ENCODE measurements at places on chromosomes 7 and 10.

GRCh38 chr10:128052696-128053095 is 73.5 kb downstream of the MKI67 start:
- no peak for DNase-seq

GRCh38 chr7:79590916-79591623 is 137.6 kb upstream of the MAGI2 start:
- no peak for DNase-seq

- no peak for DNase-seq
Measured at GRCh38 chr7:123916240-123916724, 8.8 kb upstream of the SPAM1 start.

GRCh38 chr7:47587976-47588375 is 6.1 kb upstream of the TNS3 start:
- no peak for DNase-seq

DNA sequence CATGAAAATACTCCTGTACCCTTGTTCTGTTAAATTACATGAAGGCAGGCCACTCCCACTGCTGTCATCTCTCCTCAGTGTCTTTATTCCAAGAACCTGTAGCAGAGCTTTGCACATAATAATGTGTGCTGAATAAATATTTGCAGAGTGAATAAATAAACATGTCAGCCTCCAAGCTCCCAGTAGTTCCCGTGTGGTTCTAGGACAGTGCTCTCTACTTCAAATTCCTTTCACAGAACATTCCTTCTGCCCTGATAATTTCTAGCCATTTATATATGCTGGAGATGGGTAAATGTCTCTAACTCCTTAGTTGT is 20.3 kb upstream of the HYAL4 start:
- DNase-seq, result no peak

DNA sequence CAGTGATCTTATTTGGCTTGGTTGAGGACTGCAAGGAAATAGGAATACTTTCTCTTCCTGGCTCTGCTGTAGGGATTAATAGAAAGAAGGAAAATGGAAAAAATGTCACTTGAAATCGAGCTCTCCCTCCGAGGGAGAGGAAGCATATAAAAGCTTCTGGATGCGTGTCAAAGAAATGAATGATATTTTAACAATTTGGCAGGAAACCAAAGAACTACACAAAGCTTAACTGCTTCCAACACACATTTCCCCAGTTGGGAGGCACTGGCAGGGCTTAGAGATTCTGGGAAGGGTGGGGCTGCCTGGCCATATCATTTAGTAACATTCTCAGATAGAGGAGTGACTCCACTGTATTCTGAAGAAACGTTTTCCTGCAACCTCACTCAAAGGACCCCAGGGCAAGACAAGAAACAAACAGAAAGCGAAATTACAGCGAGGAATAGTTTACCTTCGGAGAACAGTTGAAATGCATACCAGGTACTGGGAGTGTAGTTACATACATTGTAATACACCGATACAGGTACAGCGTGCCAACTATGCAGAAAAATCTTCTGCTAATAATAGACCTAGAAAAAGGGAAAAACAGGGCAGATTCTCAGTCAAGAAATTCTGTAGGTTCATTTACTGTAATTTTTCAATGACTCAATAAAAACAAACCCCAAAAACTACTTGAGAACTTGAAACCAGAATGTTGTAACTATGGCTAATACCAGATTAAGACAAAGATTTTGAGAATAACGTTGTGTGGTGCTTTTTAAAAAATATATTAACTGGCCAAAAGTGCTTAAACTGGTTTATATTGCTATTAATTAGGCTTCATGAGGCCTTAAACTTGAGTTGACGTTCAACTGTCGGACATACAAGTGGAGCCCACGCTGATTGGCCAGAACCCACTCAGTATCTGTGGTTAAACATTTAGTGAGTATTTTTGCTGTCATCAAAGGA is 75.7 kb upstream of the ASAH2 start:
- DNase-seq, result no peak

- no peak for DNase-seq
Measured at GRCh38 chr7:117669818-117670217, 190.0 kb downstream of the CFTR start.

- no peak for DNase-seq
Measured at GRCh38 chr10:69049566-69049961, 38.3 kb upstream of the SRGN start.

GRCh38 chr7:71229148-71229547 is 97.2 kb downstream of the GALNT17 start:
- no peak for DNase-seq

- no peak for DNase-seq
Measured at GRCh38 chr7:114312649-114313048, 102.0 kb upstream of the FOXP2 start.

DNA sequence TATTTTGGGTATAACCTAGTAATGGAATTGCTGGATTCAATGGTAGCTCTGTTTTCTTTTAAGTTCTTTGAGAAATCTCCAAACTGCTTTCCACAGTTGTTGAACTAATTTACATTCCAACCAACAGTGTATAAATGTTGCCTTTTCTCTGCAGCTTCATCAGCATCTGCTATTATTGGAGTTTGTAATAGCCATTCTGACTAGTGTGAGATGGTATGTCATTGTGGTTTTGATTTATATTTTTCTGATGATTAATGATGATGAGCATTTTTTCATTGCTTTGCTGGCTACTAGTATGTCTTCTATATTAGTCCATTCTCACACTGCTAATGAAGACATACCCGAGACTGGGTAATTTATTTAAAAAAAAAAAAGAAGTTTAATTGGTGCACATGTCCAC is 248.6 kb upstream of the MAGI2 start:
- no peak for DNase-seq

- no peak for DNase-seq
Measured at GRCh38 chr7:106017657-106018056, 54.6 kb downstream of the CDHR3 start.

DNA sequence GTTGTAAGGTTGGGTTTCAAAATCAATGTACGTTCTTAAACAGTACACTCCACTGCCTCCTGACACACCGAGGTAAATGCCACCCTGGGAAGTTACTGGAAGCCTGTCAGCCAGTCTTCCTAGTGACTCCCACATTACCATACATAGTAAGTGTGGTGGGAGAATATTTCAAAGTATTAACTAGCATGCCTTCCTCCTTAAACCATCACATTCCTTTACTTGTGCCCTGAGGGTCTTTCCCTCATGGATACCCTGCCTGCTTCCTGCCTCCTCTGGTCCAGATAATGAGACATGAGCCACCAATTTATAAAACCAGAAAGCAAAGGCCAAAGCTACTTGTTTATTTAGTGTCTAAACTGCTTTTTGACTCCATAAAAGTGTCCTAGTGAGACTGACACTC is 23.3 kb upstream of the SORCS3 start:
- no peak for DNase-seq

DNA sequence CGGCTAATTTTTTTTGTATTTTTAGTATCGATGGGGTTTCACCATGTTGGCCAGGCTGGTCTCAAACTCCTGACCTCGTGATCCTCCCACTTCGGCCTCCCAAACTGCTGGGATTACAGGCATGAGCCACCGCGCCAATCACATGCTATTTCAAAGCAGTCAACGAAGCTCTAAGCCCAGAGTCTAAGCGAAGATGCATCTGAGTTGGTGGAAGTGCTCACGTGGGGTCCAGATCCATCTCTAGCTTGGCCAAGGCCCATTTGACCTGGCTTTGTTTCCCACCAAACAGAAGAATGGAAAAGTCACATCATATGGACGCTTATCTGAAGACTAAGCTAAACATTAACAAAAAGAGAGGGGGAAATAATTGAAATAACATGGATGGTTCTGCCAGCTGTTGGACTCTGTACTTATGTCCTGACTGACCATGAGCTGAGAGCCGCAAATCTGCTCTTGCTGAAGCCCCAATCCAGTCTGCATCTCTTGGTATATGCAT is 3.8 kb upstream of the GTF2I start:
- no peak for DNase-seq

- peak; percentile 55 for DNase-seq
Measured at GRCh38 chr10:17669185-17669872, 25.4 kb downstream of the STAM start.

GRCh38 chr10:17607603-17608332 is 9.4 kb downstream of the HACD1 start:
- peak; percentile 65 for DNase-seq

DNA sequence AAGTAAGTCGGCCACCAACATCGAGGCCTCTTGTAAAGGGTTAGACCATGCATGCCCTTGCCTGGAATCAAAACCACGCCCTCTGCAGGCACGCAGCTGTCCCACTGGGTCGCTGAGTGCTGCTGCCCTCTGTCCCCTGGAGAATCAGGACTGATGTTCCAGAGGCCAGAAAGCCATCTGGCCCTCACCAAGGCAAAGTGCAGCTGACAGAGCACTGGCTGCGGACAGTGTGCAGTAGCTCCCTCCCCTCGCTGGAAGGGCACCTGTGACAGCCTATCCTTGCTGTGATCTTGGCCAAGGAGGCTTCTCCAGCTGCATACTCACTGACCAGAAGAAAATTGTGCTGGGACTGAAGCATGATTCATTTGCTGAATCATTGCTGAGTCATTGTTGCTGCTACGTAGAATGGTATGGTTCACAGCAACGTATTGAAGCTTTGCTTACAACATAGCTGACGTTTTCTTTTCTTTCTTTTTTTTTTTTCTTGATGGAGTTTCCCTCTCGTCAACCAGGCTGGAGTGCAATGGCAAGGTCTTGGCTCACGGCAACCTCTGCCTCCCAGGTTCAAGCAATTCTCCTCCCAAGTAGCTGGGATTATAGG is 30.4 kb downstream of the DDC start:
- DNase-seq, result no peak

- DNase-seq, result peak; percentile 47
Measured at GRCh38 chr7:100568896-100569844, 4.5 kb downstream of the SAP25 start.

- DNase-seq, result no peak
Measured at GRCh38 chr10:89465196-89465595, 50.8 kb downstream of the IFIT5 start.

DNA sequence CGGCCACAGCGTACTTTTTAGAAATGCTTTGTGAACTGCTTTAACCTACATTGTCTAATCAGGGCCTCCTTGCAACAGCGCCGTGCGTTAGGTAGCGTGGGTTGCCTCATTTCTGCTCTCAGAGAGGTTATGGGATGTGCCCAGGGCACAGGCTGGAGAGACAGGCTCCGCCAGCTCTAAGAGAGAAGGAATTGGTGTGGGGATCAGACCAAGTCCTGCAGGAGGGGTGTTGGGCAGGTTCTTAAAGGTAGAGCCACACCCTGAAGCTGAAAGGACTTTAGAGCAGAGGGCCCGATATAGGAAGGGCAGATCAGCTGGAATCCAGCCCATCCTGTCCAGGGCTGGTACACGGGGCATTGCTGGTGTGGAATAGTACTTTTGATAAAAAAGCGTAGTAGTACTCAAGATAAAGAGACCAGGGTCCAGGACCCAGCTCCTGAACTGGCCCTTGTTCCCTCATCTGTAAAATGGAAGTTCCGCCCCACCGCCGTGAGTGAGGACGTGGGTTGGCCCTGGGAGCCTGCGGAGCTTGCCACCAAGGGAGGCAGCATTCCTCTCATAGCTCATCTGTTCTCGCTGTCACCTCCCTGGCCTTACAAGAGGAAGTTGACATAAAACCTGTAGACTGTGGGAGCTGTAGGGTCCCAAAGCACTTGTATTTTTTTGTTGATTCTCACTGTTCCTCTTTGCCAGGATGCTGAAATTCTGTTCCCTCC is 37.2 kb downstream of the TMEM120A start:
- DNase-seq, result no peak

DNA sequence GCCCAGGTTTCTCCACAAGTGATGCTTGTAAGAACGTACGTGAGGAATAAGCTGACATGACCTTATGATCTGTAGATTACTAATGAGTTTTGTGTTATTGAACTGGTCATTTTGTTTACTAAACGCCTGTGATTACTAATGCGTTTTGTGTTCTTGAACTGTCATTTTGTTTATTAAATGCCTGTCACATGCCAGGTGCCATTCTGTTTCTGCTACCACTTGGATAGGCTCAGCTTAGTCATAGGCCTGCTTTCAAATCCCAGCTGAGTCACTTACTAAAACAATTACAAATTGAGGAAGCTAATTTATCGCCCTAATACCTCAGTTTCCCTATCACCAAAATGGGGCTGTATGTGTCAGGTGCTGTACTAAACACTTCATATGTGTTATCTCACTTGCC is 4.7 kb upstream of the HGF start:
- no peak for DNase-seq

DNA sequence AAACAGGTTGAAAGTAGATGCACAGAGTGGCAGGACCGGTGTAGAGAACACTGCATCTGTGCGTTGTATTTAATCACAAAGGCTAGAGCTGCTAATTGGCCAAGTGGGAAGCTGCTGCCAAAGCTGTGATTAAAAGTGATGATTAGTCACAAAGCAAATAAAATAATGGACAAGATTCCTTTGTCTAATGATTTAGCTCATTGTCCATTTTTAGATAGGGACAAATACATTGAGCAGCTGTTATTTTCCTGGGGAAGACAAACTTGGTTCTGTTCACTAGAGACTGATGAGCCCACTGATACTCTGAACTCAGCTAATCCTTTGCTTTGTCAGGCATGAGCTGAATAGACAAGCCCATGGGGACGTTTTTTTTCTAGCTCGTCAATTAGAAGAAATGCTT is 19.7 kb downstream of the UBE3C start:
- DNase-seq, result no peak

DNA sequence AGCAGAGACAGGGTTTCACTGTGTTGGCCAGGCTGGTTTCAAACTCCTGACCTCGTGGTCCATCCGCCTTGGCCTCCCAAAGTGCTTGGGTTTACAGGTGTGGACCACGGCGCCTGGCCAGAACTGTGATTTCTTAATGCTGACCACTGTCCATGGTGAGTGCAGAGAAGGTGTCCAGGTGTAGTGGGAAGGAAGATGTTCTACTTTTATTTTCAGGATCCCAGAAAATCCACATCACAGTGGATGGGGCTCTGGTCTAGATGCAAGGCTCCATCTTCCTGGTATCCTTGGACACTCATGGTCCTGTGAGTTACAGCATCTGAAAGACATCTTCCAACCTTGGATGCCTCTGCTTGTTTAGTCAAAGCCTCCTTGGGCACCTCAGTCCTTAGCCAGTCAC is 92.7 kb downstream of the CCDC3 start:
- DNase-seq, result no peak

GRCh38 chr7:90595342-90595800 is 750 bp upstream of the CDK14 start:
- DNase-seq, result no peak

- DNase-seq, result peak; percentile 13
Measured at GRCh38 chr10:7819121-7819460, 786 bp downstream of the TAF3 start.

GRCh38 chr10:98528166-98528804 is 81.5 kb upstream of the HPS1 start:
- DNase-seq, result no peak

- DNase-seq, result no peak
Measured at GRCh38 chr10:97805096-97805884, 33.5 kb upstream of the SFRP5 start.

DNA sequence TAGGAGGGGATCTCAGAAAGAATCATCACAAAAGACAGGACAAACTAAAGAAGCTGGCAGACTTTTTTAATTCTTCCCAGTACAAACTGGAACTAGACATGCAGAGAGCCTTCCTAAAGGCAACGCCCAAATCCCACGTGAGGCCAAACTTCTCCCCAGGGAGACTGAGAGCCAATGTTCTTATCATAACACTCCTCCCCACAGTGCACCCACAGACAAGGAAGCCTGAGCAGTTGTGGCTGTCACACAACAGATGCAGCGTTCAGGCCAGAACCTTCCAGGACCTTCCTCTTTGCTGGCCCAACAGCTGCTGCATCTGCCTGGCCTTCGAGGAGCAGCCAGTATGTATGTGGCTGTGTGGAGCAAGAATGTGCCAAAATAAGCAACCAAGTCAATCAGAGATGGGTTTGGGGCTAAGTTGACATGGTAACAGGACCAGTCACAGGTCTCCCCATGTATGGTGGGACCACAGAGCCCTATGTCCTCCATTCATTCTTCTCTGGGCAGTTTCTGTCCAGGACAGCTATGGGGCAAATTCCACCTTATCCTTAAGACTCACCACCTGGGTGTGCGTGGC is 34.9 kb downstream of the SRPK2 start:
- no peak for DNase-seq

Data from CD4-positive, alpha-beta T cell treated with Interleukin-15 for 4 hours (primary cell).